Upper lobe of right lung (tissue), 1 donor: ENCODE measurements at places on chromosomes 7 and 10. TPM values are rescaled to one million over a fixed set of nuclear protein-coding genes. Genes with fewer than 3 reads are reported as not detected.

GRCh38 chr7:85749696-85750453, 563.0 kb upstream of the SEMA3D start:
- no peak for DNase-seq

FEZF1 gene
- total RNA-seq, result not detected

UBE2D4 gene
- total RNA-seq, result 27.2 TPM

DNA sequence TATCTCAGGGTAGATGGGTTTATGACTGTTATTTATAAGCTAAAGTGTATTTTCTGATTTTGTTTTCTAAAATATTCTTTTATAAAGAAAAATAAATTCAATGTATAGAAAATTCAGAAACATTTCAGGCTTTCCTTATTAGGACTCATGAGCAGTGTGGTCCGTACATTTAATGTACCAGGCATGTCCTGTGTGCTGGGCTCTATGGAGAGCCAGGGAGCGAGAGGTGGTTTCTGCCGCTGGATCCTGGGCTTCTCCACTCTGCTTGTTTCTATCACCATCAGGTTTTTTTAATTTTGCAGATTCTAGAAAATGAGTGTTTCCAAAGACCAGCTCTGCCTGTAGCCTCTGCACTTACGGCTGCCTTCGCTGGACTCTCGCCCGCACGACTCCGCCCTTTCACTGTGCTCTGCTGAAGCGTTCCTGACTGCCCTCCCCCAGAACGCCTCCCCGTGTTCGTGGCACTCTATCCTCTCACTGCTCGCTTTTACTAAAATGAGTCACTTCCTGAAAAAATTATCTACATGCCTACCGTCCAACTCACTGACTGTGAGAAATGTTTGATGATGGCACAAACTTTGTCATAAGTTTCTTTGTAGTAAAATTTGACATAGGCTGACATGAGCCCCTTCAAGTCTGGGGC, 188.5 kb downstream of the ZMYND11 start:
- DNase-seq, result peak; percentile 77

DNA sequence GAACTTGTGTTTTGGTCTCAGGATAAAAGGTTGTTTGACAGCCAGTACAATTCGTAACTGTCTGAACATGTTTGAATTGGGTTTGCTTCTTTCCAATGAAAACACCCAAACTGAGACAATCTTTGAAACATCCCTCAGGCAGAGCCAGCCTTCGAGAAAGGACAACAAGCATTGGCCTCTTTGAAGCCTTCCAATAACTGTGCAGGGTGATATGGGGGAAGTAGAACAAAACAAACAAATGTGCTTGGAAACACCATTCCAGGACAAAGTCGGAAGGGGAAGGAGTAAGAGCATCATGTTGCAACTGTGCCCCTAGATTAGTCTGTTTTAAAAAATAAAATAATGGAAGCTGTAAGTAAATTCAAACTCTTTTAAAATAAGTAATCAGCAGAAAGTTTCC, 39.5 kb downstream of the IL2RA start:
- no peak for DNase-seq

DNA sequence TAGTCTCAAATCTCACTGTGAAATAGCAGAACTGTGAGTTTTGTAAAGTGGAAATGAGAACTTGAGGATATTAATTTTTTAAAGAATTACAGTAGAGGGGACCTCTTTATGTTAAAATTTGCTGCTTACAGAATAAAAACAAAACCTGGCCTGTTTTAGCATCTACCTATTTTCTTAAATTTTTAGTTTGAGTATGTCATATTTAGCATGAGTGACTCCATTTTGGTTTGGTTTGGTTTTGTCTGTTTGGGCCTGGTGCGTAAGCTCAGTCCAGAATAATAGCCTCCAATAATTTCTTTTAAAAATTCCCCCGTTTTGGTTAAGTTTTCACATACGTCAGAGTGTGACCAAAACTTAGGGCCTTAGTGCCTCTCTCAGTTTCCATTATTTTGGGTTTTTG, 152.0 kb upstream of the ZNF92 start:
- DNase-seq, result no peak

DNA sequence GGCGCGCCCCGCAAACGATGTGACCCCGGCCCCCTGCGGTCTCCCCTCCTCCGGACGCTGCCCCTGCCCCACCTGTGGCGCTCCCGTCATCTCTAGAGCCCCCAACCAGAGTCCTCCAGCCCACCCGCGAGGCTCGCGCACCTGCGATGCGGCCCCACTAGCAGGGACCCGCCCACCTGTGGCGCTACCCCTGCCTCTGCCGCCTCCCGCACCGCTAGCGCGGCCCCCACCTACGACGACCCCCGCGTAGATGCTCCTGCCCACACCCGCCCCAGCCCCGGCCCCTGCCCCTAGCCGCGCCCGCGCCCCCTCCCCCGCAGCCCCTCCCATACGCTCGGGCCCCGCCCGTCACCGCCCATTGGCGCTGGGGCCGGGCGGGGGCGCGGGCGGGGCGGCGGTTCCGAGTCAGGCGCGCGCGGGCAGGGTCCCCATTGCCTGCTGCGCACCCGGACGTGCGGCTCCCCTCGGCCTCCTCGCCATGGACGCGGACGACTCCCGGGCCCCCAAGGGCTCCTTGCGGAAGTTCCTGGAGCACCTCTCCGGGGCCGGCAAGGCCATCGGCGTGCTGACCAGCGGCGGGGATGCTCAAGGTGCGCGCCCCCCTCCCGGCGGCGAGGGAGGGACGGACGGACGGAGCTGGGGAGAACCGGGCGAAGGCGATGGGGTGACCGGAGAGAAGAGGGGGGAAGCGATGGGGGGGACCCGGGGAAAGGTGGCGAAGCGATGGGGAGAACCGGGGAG, at the start of gene PFKP:
Gene PFKP, plus strand, starts transcription at position 431 of the 741 bp plus-strand sequence. Its CDS starts 48 bp downstream, at position 479.
- DNase-seq, result no peak

- DNase-seq, result peak; percentile 99
Measured at GRCh38 chr10:122953902-122954730, at the start of gene C10orf88. Gene C10orf88 (minus strand): TSS chr10:122954227. CDS start chr10:122954178, 49 bp downstream.

- no peak for DNase-seq
Measured at GRCh38 chr7:117041007-117041406, 87.7 kb downstream of the ST7 start.

GRCh38 chr7:110065121-110065520, 1025.8 kb upstream of the LRRN3 start:
- DNase-seq, result no peak

GRCh38 chr7:10939237-10939910, 34.3 kb upstream of the PHF14 start:
- no peak for DNase-seq

DNA sequence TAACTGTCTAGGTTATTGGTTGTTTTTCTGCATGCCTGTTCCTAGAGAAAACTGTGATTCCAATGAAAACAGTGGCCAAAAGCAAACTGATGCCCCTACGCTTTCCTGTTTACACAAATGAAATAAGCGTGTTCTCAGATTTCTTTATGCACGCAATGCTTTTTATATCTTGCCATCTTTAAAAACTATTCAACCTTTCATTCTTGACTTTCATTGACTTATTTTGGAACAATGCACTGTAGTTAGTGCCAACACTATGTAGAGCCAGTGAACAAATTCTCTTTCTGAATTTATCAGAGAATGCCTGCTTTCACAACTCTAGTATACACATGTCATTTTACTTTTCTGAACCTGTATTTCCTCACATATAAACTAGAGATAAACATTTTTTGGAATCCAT, 86.6 kb downstream of the CABCOCO1 start:
- DNase-seq, result no peak

OR2A12 gene
- not detected for total RNA-seq

- no peak for DNase-seq
Measured at GRCh38 chr7:94335586-94335985, 59.1 kb upstream of the COL1A2 start.

DLX6 gene
- not detected for total RNA-seq

GRCh38 chr7:41316410-41316809, 386.5 kb downstream of the INHBA start:
- DNase-seq, result no peak

DNA sequence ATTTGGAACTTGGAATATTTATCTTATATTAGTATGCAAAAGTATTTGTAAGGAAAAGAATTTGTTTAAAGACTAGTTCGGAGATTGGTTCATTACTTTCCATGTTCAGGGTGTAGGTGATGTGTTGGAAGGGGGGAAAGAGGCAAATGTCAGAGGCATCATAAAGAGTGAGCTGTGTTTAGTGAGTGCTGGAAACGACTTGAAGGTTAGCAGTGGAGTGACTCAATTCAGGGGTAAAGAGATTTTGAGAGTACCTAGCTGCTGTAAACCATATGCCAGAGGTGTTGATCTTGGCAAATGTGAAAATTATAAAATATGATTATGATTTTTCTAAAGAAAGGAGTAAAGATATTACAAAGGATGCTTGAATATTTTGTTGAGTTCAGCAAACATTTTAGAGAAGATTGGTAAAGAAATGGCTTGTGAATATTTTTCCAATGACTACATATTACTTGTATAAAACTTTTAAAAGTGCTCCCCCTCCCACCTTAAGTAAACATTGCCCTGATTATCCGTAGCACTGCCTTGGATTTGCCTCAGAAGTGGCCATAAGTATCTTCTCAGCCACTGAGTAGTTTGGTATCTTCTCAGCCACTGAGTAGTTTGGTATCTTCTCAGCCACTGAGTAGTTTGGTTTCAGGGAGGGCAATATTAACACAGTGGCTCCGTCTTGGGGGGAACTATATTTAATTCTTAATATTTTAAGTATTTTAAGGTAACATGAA, 51.5 kb downstream of the ZNRF2 start:
- no peak for DNase-seq

NKX6-2 gene
- not detected for total RNA-seq

- DNase-seq, result no peak
Measured at GRCh38 chr10:109104806-109105205, 818.5 kb downstream of the XPNPEP1 start.

GRCh38 chr10:100886963-100887362, 25.8 kb upstream of the SLF2 start:
- peak; percentile 31 for DNase-seq

CFAP46 gene
- total RNA-seq, result 0.52 TPM

MSMB gene
- total RNA-seq, result not detected
